ENCODE measurements at places on chromosomes 16 and 17. TPM values are rescaled to one million over a fixed set of nuclear protein-coding genes. Genes with fewer than 3 reads are reported as not detected.

Gene GPR179
- 0.07 TPM for total RNA-seq

- peak; percentile 64 for DNase-seq
These were observed 18.9 kb upstream of the P2RX1 start for GRCh38 chr17:3935140-3935542.

DNA sequence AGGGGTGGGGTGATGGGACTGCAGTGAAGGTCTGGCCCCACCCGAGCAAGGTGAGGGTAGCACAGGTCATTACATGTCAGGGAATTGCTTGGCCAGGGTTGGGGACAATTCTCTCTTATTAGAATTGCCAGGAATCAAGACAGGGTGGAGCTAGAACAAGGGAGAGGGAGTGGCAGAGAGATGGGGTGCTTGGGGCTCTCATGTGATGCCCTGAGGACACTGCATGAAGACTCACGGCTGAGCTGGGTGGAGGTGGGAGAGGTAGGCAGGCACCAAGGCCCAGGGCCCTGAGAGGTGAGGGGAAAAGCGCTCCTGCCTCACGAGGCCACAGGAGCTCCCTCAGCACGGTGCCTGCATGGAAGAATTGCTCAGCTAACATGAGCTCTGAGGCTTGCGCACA is 3.6 kb downstream of the DPEP1 start:
- DNase-seq = no peak

DNA sequence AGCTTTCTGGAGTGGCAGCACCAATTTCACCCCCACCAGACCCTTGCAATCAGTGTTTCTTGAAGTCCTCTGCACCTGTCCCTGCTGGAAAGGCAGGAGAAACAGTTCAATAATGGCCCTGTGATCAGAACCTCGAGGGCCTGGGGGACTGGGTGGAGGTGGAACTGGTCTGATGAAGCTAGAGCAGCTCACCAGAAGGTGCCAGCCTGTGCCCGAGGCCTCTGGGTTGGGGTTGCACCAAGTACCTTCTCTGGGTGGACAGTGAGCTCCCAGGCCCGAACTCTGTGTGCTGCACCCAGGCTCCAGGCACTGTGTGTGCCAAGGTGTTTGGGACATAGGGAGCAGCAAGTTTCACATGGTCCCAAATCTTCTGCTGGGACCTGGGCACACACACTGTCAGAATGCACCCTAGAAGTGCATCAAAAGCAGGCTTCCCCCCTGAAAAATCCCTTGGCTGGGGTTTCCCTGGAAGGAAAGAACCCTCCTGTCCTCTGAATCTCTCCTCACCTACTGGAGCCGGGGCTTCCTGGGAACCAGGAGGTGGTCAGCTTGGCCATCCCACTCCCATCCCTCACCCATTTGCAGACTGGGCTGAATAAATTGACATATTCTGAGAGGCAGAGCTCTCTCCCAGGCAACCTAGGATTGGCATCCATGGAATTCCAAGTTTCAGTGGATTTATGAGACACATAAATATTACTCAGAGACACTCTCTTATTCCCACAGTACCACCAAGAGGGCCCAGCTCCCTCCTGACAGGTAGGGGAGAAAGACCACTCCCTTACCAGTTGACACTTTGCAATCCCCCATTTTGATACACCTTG is 17.4 kb downstream of the CD300LG start:
- DNase-seq = no peak

- no peak for DNase-seq
These were observed 235.9 kb downstream of the FOXL1 start for GRCh38 chr16:86814256-86814655.

DNA sequence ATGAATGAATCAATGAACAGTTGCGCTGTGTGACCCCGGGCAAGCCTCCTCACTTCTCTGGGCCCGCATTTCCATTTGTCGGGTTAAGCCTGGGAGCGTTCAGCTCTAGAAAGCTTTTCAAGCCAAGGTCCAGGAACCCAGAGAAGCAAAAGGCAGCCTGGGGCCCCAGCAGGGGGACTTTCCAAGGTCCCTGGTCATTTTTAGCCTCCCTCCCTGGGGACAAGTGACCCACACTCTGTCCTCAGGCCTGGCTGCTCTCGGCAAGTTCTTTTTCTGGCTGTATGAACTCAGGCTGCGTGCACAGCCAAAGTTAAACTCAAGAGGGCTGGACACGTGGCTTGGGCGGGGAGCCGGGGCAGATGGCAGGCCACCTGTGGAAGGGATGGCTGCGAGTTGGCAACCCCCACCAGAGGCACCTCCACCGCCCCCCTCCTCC is 41.4 kb upstream of the CIBAR2 start:
- no peak for DNase-seq

DNA sequence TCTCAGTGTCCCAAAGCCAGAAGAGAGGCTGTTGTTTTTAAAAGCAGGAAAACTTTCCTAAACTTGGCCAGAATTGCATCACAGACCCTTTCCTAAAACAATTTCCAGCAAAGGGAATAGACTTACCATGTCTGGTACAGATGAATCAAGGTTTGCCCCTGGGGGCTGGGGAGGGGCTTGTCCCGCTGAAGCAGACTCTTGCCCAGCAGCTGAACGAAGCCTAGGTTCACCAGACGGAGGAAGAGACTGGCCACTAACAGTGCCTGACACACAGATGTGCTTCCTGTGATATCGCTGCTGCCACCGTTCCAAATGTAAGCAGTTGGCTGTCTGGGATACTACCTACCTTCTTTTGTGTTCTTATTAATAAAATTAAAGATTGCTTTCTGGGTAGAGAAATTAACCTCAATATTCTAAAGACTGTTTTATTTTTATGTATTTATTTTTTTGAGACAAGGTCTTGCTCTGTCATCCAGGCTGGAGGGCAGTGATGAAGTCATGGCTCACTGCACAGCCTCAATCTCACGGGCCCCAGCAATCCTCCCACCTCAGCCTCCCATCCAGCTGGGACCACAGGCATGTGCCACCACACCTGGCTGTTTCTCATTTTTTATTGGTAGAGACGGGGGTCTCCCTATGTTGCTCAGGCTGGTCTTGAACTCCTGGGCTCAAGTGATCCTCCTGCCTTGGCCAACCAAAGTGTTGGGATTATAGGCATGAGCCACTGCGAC is 13.5 kb downstream of the PRCD start:
- DNase-seq = no peak

DNA sequence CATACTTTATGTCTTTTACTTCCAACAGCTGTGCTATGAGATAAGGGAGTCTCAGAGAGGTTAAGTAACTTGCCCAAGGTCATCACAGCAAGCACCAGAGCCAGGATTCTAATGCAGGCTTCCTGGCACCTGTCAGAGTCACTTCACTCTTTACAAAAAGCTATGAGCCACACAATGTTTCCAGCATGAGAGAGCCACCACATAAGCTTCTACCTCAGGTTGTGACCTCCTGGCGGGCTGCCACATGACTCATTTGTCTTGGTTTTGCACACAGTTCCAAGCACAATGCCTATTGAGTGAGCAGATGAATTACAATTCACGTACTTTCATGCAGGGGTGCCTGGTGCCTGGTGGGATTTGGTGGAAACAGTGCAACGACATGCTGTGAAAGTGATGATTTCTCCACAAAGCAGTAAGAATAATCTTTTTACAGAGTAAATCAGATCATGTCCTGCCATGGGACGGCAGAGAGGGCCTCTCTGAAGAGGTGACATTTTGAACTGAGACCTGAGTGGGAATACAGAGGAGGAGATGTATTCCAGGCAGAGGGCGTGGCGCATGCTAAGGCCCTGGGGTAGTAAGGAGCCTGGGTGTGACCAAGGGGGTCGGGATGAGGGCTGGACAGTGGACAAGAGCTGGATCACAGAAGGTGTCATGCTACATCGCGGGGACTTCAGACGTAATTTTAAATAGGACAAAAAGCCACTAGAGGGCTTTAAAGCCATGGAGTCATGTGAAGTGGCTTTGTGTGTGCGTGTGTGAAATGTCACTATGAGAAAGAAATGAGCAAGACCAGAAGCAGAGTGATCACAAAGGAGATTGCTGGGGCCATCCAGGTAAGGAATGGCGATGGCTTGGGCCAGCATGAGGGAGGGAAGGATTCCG is 53.4 kb downstream of the CACNG3 start:
- DNase-seq = peak; percentile 77

GRCh38 chr16:81810361-81810760 is 31.3 kb downstream of the PLCG2 start:
- DNase-seq = no peak

DNA sequence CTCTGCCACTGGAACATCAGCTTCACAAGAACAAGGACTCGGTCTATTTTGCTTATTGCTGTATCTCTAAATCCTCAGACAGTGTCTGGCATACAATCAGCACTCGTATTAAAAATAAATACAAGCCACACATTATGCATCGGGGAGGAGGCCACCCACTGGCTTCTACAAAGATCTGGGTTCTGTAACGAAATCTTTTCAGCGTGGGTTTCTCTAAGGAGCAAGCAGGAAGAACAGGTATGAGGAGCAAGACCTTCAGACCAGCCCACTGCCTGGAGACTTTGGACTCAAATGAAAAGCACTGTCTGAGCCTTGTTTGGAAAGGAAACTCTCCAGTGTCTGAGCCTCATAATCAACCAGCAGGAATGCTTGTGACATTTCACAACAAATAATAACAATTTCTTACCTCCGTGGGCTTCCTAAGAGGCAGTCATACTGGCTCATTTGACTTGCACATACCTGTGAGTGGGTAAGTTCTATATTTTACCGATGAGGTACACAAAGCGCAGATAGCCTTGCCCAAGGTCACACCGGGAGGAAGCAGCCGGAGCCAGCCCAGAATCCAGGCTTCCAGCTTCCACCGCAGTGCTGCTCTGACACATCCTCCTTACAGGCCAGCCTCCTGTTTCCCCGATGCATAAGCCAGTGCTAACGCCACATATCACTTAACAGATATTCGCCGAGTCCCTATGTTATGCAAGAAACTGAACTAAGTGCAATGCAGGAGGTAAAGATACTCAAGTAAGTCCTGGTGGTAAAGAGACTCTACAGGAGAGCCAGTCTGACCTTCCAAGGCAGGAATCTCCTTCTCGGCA is 118.6 kb upstream of the TNRC6C start:
- no peak for DNase-seq

GRCh38 chr16:64870859-64871258 is 251.0 kb downstream of the CDH11 start:
- no peak for DNase-seq

DNA sequence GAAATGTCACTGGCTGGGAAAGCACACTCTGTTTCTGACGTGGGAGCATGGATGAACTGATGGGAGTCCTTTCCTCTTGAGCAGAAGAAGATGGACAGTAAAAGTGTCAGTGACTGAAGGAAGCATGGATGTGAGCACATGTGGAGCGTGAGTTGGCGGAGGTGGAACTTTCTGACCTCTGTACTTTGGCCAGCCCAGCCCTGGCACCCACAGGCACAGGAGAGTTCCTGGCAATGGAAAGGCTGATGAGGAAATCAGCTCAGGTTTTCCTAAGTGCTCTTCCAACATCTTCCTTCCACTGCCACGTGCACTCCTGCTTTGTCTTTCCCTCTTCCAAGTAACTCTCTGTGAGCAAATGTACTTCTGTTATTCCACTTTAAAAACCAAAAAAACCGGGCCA is 276.8 kb downstream of the NTN1 start:
- DNase-seq = no peak

DNA sequence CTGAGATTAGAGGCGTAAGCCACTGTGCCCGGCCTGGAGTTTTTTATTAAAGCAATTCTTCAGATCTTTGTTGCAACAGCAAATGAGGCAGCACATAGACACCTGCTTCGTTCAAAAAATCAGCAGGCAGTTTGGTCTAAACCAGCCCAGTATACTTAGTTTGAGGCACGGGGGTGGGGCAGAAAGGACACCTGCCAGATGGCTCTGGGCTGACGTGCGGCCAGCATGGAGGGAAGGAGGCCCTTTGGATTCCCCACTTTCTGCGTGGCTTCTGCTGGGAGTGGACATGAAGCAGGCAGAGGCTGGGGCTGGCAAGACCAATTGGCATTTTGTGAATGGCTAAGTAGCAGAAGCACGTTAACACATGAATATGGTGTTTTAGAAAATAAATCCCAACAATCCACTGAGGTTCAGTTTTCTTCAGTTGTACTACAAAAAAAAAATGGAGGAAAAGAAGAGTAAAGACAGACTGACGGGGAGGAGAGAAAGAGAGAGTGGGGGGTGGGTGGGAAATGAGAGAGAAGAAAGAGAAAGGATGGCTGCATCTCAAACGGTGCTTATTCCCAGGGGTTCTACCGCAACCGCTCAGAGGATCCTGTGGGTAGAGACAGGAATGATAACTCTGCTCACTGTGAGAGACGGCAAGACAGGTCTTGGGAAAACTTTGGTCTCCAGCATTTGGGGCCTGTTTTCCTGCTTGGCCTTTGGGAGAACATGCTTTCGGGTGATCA is 16.3 kb downstream of the C16orf46 start:
- no peak for DNase-seq

Data from activated CD4-positive, alpha-beta T cell treated with anti-CD3 and anti-CD28 coated beads for 36 hours (primary cell).